ENCODE measurements at places on chromosomes 2 and 18.

DNA sequence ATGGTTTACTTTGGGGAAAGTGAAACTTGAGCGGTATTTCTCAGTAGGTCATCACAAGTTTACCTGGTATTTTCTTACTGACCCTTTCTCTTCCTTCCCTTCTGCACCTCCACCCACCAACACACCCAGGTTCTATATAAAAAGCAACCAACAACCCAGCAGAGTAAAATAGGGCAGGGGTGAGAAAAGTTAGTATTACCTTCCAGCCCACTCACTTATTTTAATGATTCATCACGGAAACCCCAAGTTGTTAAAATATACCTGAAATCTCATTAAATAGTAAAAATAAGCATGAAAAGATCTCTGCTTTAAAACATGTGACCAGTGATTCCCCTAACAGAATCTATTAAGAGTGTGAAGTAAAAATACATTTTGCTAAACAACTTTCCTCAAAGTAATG is 306.1 kb downstream of the ZEB2 start:
- DNase-seq, result no peak

GRCh38 chr2:57376985-57377384 is 669.6 kb upstream of the VRK2 start:
- DNase-seq, result no peak

- DNase-seq, result peak; percentile 73
Observed at GRCh38 chr2:181955010-181955409, 30.6 kb upstream of the PPP1R1C start.

DNA sequence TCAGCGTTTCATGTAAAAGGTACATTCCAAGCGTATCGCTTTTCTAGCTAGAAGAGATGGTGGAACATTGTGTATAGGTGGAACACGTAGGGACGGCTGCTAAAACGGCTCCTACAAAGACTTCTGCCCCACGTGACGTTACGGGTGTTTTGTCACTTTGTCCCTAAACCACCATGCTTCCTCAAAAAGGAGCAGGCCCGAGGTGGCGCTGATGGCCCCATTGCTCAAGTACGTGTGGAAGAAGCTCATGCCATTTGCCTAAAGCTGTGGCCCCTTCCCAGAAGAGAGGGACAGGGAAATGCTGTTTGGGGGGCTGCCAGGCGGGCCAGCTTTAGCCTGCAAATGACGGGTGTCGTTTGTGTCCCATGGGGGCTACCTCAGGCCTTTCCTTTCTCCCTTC is 72.7 kb downstream of the TMEM247 start:
- no peak for DNase-seq

DNA sequence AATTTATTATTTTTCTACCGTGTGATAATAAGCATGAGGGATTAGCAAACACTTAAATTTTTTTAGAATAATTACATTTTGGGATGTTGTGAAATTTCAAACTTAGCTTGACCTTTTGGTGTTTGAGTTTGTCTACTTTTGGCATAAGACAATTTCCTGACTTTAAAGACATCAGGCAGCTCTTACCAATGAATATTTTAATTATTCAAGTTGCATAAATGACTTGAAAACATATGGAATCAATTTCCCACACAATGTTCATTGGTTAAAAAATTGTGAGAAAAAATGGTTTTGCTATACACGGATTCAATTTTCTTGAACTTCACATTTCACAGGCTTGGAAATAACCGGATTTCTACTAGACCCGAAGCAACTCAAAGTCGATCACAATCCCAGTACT is 243.4 kb downstream of the IKZF2 start:
- no peak for DNase-seq

- peak; percentile 92 for DNase-seq
Observed at GRCh38 chr2:19711470-19712372, 190.1 kb downstream of the TTC32 start.

DNA sequence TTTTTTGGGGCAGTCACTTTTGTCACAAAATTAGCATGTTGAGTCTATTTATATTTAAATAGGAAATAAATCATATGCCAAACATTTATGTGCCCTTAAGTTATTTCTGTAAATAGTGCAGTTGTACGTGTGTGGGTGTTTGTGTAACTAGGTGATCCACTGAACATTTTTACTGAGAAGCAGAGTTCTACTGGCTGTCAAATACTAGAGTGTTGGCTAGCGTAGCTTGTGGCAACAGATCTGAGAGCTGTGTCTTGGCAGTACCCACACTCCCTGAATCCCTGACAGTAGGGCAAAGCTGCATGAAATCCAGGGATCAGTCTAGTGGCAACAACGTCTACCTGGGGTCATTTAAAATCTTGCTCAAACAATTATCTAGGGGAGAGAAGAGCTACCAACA is 273.1 kb upstream of the SLC8A1 start:
- DNase-seq, result no peak

GRCh38 chr18:63410792-63411191 is 11.5 kb downstream of the VPS4B start:
- peak; percentile 29 for DNase-seq

DNA sequence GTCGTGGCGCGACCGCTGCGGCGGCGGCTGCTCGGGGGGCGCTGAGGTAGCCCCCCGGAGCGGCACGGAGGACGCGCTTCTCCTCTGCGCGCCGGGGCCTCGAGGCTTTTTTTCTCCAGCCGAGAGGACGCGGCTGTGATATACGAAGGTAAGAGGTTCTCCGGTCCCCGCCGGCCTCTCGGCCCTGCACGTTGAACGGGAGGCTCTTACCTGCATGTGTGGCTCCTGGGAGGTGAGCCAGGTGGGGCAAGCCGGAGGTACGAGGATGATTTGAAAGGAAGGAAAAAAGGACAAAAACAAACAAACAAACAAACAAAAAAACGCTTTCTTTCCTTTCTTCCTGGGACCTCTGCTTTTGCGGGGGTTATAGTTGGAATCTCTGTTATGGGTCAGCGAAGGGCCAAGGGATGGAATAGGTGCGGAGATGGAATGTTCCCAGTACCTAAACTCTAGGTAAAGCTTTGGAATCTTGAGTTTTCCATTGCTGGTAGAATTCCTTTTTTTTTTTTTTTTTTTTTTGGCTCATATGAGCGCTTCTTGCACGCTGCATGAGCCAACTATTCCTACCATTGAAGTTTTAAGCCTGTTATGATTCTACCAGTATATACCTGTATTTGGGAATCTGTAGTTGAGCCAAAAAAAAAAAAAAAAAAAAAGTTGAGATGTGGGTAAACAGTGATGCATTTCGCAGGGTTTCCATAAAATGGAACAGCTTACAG is 674 bp downstream of the PTPN4 start:
- DNase-seq, result no peak

DNA sequence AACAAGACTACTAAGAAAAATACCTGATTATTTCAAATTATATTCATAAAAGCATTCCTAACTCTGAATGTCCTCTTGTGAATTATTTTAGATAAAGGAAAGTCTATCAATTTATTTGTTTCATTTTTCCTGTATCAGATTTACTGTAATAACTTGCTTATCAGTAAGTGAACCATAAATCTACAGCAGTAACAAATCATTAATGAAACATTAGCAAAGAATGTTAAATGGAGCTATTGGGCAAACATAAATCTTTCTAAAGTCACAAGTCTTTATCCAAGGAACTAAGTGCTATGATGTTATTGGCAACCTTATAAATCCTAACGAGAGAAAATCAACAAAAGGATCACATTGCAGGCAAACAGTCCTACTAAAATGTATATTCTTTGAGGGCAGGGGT is 897.1 kb upstream of the FSHR start:
- no peak for DNase-seq

DNA sequence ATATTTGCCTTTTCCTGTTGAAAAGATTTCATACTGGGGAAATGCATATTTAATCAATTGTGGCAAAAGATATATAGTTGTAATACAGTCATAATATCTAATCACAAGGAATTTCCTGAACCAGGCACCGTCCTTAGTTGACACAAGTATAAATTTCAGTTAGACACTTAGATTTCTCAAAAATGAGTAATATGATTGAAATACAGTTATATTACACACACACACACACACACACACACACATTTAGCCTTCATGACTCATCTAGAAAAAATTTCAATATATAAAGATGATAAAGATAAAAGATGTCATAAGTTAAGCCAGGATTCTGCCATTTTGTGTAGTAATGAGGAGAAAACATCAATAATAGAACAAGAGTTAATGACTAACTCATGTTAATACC is 258.4 kb upstream of the ZNF804A start:
- DNase-seq, result peak; percentile 68

DNA sequence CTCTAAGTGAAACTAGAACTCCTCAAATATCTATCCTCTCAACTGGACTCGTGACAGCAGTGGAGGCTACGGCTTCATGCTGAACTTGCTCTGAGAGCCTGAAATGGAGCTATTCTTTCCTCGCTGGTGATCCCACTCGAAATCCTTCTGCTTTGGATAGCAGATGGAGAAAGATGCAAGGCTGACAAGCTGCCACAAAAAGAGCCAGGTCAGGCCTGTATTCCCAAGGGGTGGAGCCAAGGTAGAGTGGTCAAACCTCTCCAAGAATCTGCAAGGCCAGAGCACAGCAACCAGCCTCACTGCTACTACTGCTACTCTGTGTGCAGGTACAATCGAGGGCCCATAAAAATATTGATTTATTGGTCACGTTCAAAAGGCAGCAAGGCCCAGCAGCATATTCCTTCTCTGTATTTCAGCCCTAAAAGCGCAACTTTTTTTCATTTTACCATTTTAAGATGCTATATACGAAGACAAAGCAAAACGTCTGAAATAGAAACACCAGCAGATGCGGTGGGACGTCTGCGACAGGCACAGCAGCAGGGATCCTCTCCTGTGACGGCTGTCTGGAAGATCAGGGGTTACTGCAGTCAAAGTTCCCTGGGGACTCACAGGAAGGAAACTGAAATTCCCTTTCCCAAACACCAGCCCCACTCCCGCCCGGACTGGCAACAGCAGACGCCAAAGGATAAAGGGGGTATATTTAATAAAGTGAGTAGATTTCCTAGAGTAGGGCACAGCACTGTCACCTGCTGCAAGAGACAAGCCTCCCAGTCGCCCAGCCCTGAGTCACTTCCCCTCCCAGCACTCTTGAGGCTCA is 2.4 kb downstream of the SPRED2 start:
- no peak for DNase-seq

DNA sequence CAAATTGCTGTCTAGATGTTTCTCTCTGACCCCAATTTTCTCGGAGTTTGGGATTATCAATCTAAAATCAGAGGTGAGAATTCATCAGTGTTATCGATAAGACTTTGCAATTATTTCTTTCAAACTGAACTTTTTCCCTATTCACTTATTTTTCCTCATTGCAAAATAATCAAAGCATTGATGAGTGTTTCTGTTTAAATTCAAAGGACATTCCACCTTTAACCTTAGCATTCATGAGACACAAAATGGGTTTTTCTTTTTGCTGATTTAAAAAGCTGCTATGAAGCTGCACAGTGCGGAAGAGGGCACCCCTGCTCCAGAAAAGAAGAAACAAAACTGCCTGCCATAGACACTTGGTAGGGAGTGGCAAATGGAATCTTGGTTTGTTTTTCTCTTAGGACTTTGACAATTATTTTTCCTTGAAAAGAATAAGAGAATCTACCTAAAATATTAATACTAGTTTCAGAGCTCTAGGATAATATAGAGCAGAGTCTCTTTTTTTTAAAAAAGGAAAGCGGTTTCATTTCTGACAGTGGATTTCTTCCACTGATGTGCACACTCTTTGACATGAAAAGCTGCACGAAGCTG is 203.4 kb downstream of the TGIF1 start:
- no peak for DNase-seq

GRCh38 chr2:31032475-31032874 is 105.8 kb downstream of the GALNT14 start:
- no peak for DNase-seq

- DNase-seq, result peak; percentile 34
Observed at GRCh38 chr2:143259368-143259958, 130.2 kb downstream of the ARHGAP15 start.

DNA sequence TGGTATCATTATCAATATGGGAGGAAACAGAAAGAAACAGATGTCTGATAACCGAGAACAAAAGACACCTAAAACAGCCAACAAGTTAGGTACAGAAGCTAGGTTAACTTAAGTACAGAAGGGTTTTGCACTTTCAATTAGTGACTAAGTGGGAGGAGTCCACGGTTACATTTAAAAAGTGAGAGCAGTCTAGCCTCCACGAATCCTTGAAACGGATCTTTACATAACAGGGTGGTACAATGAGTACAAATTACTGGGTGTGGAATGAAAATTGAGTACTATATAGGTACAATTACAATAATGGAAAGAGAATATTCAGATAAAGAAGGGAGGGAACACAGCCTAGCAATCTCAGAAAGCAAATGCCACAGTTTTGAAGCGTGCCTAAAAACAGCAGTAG is 76.6 kb downstream of the TLK1 start:
- DNase-seq, result no peak

GRCh38 chr18:49031511-49032188 is 80.9 kb upstream of the SMAD7 start:
- no peak for DNase-seq

GRCh38 chr2:69298261-69298660 is 88.8 kb downstream of the GFPT1 start:
- DNase-seq, result peak; percentile 63

- no peak for DNase-seq
Observed at GRCh38 chr18:61333746-61334490, 688 bp downstream of the CDH20 start.

DNA sequence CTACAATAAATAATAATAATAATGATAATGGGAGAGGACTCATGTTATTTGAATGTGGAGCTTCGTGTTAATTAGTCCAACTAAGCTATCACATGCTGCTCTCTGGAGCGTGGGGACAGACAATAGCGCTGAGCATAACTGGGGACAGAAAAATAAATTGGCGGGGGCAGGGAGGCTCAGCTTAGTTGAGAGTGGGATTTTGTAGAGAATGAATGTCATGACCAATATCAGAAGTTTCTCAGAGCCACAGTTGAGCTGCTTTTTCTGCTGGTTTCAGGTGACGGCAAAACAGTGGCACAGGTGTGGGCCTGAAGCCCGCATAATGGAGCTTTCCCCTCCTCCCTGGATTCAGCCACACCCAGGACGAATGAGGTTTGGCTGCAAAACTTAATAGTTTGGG is 111.1 kb upstream of the CAB39 start:
- DNase-seq, result no peak

GRCh38 chr2:216188559-216188850 is 79.4 kb downstream of the XRCC5 start:
- DNase-seq, result no peak

GRCh38 chr2:119827866-119828507 is 68.3 kb downstream of the PTPN4 start:
- no peak for DNase-seq

GRCh38 chr2:240672701-240673190 is 9.9 kb downstream of the AQP12B start:
- DNase-seq, result no peak

Data from fibroblast of skin of left quadriceps (primary cell).